Pons (tissue), 1 donor: ENCODE measurements at places on chromosomes 3 and 15.
A peak's percentile ranks its signal among the peaks of the same experiment; 100 is the strongest.

GRCh38 chr3:50961386-50961785 is 286.7 kb downstream of the DOCK3 start:
- DNase-seq, result no peak

- DNase-seq, result no peak
Observed at GRCh38 chr15:63701365-63701764, 104.2 kb downstream of the FBXL22 start.

DNA sequence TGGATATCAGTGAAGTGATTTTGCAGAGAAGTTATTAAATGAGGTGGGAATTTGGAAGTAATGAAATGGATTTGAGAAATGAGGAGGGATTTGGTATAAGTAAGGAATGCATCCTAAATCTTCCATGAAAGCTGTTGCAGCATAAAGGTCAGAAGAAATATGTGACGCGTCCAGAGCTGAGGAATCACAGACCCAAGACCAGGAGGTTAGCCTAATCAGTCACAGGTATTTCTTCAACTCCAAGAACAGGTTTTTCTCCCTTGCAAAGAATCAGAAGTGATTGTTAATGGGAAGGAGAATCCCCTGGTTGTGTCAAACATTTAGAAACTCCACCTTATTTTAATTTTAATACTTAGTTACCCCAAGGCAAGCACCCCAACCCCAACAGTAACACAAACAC is 253.2 kb downstream of the MEX3B start:
- DNase-seq, result no peak

GRCh38 chr3:23590424-23591273 is 215.1 kb upstream of the UBE2E1 start:
- DNase-seq, result peak; percentile 20

DNA sequence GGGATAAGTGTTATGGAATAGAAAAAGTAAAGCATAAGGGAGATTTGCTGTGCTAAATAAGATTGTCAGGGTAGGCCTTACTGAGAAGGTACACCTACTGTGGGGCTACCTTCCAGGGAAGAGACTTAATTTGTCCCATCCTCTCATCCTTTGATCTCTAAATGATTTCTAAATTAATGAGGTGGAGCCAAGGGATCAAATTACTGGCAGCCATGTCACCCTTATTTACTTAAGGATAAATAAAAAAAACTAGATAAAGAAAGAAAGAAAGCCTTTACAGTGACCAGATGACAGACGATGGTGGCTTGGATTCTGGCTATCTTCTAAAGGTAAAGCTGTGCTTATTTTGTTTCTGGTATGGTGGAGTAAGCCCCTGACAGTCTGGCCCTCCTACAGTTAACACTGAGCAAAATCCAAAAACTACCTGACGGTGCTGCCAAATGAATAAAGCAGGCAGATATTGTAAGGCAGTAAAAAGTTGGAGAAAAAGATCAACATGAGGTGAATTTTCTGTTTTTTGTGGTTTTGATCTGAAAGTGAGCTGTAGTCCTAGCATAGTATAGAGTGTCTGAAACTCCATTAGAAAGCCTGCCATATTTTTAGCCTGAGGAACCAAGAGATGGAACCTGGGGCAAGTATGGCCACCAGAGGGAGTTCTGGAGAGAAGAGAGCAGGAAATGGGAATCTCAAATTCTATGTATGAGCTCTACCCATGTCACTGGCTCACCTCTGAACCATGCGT is 285.1 kb upstream of the MANF start:
- DNase-seq, result peak; percentile 14
